ENCODE measurements at places on chromosomes 12 and 14. TPM values are rescaled to one million over a fixed set of nuclear protein-coding genes. Genes with fewer than 3 reads are reported as not detected.

TSPAN11 gene
- 6.5 TPM for total RNA-seq

GRCh38 chr12:59075968-59076490, 155.7 kb upstream of the LRIG3 start:
- peak overlapping the region; percentile 83 for H3K27ac ChIP-seq
- H3K4me1 ChIP-seq = peaks cover 60% of the 10 kb centered on the region
- H3K27me3 ChIP-seq = no peaks in the 10 kb centered on the region
- DNase-seq = no peak

POTEG gene
- total RNA-seq = not detected

NDRG2 gene
- total RNA-seq = 5.8 TPM

DNA sequence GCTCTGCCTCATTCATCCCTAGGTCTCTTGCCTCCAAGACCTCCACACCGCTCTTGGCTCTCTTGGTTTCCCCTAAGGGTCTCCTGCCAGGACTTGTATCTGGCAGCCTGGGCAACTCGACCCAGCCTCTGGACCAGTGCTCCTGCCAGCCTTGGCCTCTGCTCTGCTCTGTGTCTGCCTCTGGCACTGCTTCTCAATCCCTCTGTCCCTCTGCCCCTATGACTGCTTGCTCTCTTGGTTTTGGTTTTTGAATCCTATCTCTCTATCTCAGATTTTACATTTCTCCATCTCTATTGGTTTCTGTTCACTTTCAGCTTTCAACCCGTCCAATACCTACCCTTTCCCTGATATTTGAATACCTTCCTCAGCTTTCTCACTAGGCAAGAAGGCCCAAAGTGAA, 6.3 kb downstream of the ITGA5 start:
- DNase-seq = no peak
- H3K27ac ChIP-seq = no peak overlapping the region
- peaks cover under 1% of the 10 kb centered on the region for H3K36me3 ChIP-seq
- H3K27me3 ChIP-seq = no peaks in the 10 kb centered on the region
- H3K4me1 ChIP-seq = peaks cover 4% of the 10 kb centered on the region

GRCh38 chr14:56268673-56269072, 150.5 kb downstream of the PELI2 start:
- H3K27me3 ChIP-seq = no peaks in the 10 kb centered on the region
- no peaks in the 10 kb centered on the region for H3K36me3 ChIP-seq
- no peak overlapping the region for H3K4me3 ChIP-seq
- DNase-seq = no peak
- H3K27ac ChIP-seq = no peak overlapping the region

GUCY2C gene
- not detected for total RNA-seq

COL2A1 gene
- 200 TPM for total RNA-seq

EML5 gene
- 0.06 TPM for total RNA-seq

- H3K4me1 ChIP-seq = peaks cover 5% of the 10 kb centered on the region
- H3K27ac ChIP-seq = no peak overlapping the region
- no peak overlapping the region for H3K4me3 ChIP-seq
- no peaks in the 10 kb centered on the region for H3K27me3 ChIP-seq
Observed at GRCh38 chr14:69763761-69764510, 3.0 kb upstream of the SRSF5 start.

GRCh38 chr14:88359500-88359899, 26.0 kb upstream of the SPATA7 start:
- H3K4me1 ChIP-seq = no peaks in the 10 kb centered on the region
- DNase-seq = no peak
- H3K36me3 ChIP-seq = no peaks in the 10 kb centered on the region
- H3K27ac ChIP-seq = no peak overlapping the region
- H3K27me3 ChIP-seq = no peaks in the 10 kb centered on the region

GRCh38 chr12:66196806-66197205, 7.8 kb downstream of the IRAK3 start:
- H3K4me1 ChIP-seq = peaks cover under 1% of the 10 kb centered on the region
- H3K36me3 ChIP-seq = peaks cover 64% of the 10 kb centered on the region
- H3K27me3 ChIP-seq = no peaks in the 10 kb centered on the region
- H3K4me3 ChIP-seq = no peak overlapping the region
- no peak for DNase-seq

- no peaks in the 10 kb centered on the region for H3K36me3 ChIP-seq
- no peak for DNase-seq
- peaks cover 36% of the 10 kb centered on the region for H3K4me1 ChIP-seq
- H3K4me3 ChIP-seq = no peak overlapping the region
- no peak overlapping the region for H3K27ac ChIP-seq
- no peaks in the 10 kb centered on the region for H3K27me3 ChIP-seq
Observed at GRCh38 chr12:95100264-95101190, 27.1 kb upstream of the NR2C1 start.

DNA sequence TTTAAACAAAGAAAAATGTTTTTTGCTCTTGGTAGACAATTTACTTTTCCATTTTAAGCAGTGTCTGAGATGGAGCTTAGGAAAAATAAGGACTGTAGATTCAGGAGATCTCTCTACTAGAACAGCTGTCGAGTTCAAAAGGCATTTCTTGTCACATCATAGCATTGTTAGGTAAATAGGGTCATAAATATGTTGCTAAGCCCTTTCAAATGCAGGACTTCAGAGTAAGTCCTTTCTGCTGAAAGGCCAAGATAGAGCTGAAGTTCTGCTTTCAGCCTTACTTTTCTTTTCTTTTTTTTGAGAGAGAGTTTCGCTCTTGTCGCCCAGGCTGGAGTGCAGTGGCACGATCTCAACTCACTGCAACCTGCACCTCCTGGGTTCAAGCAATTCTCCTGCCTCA, 98.2 kb downstream of the SYNE2 start:
- H3K27ac ChIP-seq = no peak overlapping the region
- H3K36me3 ChIP-seq = peaks cover 16% of the 10 kb centered on the region
- no peak for DNase-seq
- H3K4me3 ChIP-seq = no peak overlapping the region
- H3K27me3 ChIP-seq = no peaks in the 10 kb centered on the region
- no peaks in the 10 kb centered on the region for H3K4me1 ChIP-seq

TAS2R8 gene
- total RNA-seq = not detected

DNA sequence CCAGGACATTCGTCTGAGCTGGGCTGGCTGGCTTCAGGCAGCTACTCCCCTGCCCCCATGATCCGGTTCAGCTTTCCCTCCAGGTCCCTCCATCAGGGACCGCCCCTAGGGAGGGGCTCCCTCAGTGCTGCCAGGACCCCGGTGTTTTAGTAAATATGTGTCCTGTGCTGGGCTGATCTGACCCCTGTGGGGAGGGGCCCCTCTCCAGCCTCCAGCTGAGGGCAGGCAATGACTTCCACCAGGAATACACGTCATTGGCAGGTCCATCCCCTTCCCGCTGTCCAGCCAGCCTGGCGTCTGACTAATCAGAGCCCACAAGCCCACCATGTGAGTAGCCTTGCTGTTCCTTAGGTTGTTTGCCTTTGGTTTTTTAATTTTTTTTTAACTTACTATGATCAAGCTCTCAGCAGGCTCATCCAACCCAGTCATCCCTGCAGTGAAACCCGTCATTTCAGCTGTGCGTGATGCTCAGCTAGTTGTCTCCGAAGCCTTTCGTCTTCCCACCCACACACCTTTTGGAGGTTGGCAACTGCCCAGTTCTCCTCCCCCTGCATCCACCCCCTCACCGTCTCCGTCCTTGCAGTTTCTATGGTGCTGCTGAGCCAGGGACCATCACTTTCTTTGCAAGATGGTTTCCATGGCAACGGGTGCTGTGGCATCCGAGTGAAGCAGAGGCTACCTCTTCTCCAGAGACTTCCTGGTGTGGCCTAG, 16.0 kb upstream of the SERPINA4 start:
- H3K27ac ChIP-seq = no peak overlapping the region
- no peaks in the 10 kb centered on the region for H3K4me1 ChIP-seq
- H3K27me3 ChIP-seq = peaks cover 3% of the 10 kb centered on the region
- no peak for DNase-seq

- no peak for DNase-seq
- no peaks in the 10 kb centered on the region for H3K4me1 ChIP-seq
- H3K36me3 ChIP-seq = no peaks in the 10 kb centered on the region
- no peak overlapping the region for H3K4me3 ChIP-seq
- H3K27ac ChIP-seq = no peak overlapping the region
- H3K27me3 ChIP-seq = no peaks in the 10 kb centered on the region
Observed at GRCh38 chr14:30808576-30808975, 65.8 kb upstream of the COCH start.

ADCY4 gene
- total RNA-seq = not detected

DNA sequence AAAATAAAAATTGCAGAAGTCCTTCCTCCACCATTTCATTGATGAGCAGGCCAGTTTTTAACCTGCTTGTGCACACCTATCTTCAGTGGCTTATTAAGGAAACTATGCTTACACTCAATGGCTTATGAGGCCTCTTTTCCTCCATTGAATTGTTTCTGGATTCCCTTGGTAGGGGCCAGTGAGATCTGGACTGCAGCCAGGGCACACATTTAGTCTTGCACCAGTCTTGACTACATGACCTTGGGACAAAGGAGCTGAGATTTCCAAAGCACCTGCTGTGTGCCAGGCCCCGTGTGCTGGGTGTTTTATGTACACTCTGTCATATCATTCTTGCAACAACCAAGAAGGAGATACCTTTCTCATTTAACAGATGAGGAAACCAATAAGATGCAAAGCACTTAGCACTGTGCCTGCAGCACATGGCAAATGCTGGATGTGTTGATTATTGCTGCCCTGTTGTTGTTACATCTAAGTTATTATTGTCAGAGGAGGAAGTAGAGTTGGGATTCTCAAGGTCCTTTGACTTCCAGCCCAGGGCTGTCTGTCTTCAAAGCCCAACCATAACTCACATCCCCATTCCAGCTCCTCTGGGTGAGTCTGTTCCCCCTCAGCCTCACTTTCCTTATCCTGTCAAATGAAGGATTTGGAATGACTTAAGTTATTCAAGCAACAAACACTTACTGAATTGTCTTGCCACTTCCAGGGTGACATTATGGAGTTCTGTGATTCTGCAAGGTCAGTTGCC, 31.6 kb upstream of the RIN3 start:
- H3K27me3 ChIP-seq = no peaks in the 10 kb centered on the region
- no peak overlapping the region for H3K27ac ChIP-seq
- no peaks in the 10 kb centered on the region for H3K36me3 ChIP-seq
- no peaks in the 10 kb centered on the region for H3K4me1 ChIP-seq
- H3K4me3 ChIP-seq = no peak overlapping the region

- no peak for DNase-seq
- no peaks in the 10 kb centered on the region for H3K4me1 ChIP-seq
- H3K36me3 ChIP-seq = no peaks in the 10 kb centered on the region
- no peak overlapping the region for H3K27ac ChIP-seq
- no peak overlapping the region for H3K4me3 ChIP-seq
Observed at GRCh38 chr14:74347097-74347794, 1.0 kb upstream of the VRTN start.

B3GNT4 gene
- 0.26 TPM for total RNA-seq

DNA sequence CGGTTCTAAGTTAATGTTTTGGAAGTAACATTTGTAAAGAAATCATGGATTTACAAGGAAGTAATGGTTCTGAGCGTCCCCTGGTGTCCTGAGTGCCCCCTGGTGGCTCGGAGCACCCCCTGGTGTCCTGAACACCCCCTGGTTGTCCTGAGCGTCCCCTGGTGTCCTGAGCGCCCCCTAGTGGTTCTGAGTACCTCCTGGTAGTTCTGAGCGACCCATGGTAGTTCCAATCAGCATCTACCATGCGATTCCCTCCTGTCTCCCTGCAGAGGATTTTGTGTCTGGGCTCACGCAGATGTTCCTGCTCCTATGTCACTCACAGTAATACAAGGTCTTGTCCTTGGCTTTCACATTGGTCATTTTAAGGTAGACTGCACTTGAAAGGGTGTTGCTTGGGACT, 1352.9 kb downstream of the TMEM121 start:
- no peak overlapping the region for H3K27ac ChIP-seq
- H3K36me3 ChIP-seq = no peaks in the 10 kb centered on the region
- no peaks in the 10 kb centered on the region for H3K4me1 ChIP-seq
- H3K4me3 ChIP-seq = no peak overlapping the region

- DNase-seq = no peak
- no peaks in the 10 kb centered on the region for H3K36me3 ChIP-seq
- peaks cover 31% of the 10 kb centered on the region for H3K4me1 ChIP-seq
- H3K4me3 ChIP-seq = no peak overlapping the region
- no peaks in the 10 kb centered on the region for H3K27me3 ChIP-seq
- H3K27ac ChIP-seq = no peak overlapping the region
Observed at GRCh38 chr12:92457458-92458180, 245.2 kb upstream of the PLEKHG7 start.

- no peak overlapping the region for H3K4me3 ChIP-seq
- H3K36me3 ChIP-seq = no peaks in the 10 kb centered on the region
- DNase-seq = no peak
Observed at GRCh38 chr14:35938770-35939169, 112.6 kb downstream of the BRMS1L start.

- H3K4me3 ChIP-seq = no peak overlapping the region
- no peaks in the 10 kb centered on the region for H3K36me3 ChIP-seq
- no peaks in the 10 kb centered on the region for H3K27me3 ChIP-seq
- no peak overlapping the region for H3K27ac ChIP-seq
- no peak for DNase-seq
Observed at GRCh38 chr12:70648831-70649230, 11.6 kb upstream of the PTPRB start.

- no peaks in the 10 kb centered on the region for H3K27me3 ChIP-seq
- no peaks in the 10 kb centered on the region for H3K36me3 ChIP-seq
Observed at GRCh38 chr14:25006961-25007795, 42.8 kb downstream of the STXBP6 start.

SOX5 gene
- total RNA-seq = 13.7 TPM

GRCh38 chr12:24080465-24080864, 131.0 kb upstream of the SOX5 start:
- H3K27ac ChIP-seq = no peak overlapping the region
- H3K36me3 ChIP-seq = no peaks in the 10 kb centered on the region
- no peak for DNase-seq

- no peak for DNase-seq
- no peak overlapping the region for H3K27ac ChIP-seq
- H3K4me3 ChIP-seq = no peak overlapping the region
- H3K36me3 ChIP-seq = peaks cover 49% of the 10 kb centered on the region
Observed at GRCh38 chr14:71076462-71077092, 169.3 kb downstream of the PCNX1 start.

CCND2 gene
- 987 TPM for total RNA-seq

DNA sequence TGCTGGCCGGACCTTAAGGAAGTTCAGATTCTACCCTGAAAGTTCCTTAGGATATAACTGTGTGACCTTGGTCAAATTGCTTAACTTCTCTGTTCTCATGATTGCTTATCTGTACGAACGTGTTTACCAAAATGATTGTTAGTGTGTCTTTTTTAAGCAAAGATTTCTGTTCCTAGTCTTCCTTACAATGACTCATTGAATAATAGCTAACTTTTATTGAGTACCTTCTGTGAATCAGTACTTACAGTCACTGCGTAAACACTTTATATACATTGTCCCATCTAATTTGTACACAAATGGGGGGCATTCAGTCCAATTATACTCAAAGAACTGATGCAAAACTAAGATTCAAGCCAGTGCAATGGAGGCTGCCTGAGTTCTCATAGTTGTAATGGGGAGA, 4.2 kb upstream of the TMEM30B start:
- no peak for DNase-seq
- no peaks in the 10 kb centered on the region for H3K36me3 ChIP-seq
- H3K4me1 ChIP-seq = peaks cover 3% of the 10 kb centered on the region
- no peak overlapping the region for H3K4me3 ChIP-seq
- H3K27ac ChIP-seq = no peak overlapping the region

GRCh38 chr12:47610686-47611252, 95.1 kb downstream of the RPAP3 start:
- no peak overlapping the region for H3K4me3 ChIP-seq
- H3K36me3 ChIP-seq = no peaks in the 10 kb centered on the region
- no peak overlapping the region for H3K27ac ChIP-seq
- no peaks in the 10 kb centered on the region for H3K4me1 ChIP-seq
- no peak for DNase-seq

Measured in SJCRH30 (cell line).